ENCODE measurements at places on chromosomes 5 and 9.

- DNase-seq: no peak
These were observed 36.8 kb upstream of the NFIB start for GRCh38 chr9:14350754-14351153.

GRCh38 chr9:110186254-110186653 lies 21.7 kb downstream of the C9orf152 start:
- no peak for DNase-seq

DNA sequence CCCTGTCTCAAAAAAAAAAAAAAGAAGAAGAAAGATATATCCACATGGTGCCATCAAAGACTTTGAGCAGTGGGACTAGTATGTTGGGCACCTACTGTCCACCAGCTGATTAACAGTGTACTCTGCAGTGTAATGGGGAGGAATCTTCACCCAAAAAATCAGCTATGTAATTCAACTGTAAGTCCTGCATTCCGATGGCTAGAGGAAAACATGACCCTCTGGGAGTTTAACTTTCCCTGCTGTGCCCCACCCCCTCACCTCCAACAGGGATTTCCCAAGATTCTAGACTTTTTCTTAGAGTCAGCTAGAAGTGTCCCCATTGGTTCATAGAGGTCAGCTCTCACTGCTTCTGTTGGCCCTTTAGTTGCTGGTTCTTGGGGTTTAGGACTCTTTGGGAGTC lies 221.2 kb upstream of the CLINT1 start:
- no peak for DNase-seq

GRCh38 chr9:127812936-127813675 lies 10.4 kb downstream of the FPGS start:
- DNase-seq: no peak

- DNase-seq: no peak
These were observed 39.3 kb upstream of the OLFM1 start for GRCh38 chr9:135048046-135048757.

- no peak for DNase-seq
These were observed 3.1 kb upstream of the VAV2 start for GRCh38 chr9:133995012-133995896.

GRCh38 chr5:45686620-45687019 lies 9.6 kb downstream of the HCN1 start:
- DNase-seq: no peak

DNA sequence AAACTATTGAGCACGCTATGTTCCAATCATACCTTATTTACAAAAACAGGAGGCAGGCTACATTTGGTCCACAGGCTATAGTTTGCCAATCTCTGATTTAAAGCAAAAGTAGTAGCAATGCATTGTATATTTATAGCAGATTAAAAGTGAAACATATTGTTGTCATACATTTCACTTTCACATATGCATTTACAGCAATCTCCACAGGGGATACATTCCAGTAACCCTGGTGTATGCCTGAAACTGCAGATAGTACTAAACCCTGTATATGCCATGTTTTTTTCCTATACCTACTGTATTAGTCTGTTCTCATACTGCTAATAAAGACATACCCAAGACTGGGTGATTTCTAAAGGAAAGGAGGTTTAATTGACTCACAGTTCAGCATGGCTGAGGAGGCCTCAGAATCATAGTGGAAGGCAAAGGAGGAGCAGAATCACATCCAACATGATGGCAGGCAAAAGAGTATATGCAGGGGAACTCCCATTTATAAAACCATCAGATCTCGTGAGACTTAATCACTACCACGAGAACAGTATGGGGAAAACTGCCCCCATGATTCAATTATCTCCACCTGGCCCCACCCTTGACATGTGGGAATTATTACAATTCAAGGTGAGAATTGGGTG lies 5.9 kb upstream of the CSF1R start:
- no peak for DNase-seq

GRCh38 chr5:147753765-147754164 lies 28.8 kb downstream of the JAKMIP2 start:
- DNase-seq: no peak

- no peak for DNase-seq
These were observed 78.0 kb upstream of the CACNA1B start for GRCh38 chr9:137799630-137799983.

- no peak for DNase-seq
These were observed 171.1 kb downstream of the TARS1 start for GRCh38 chr5:33611877-33612276.

- no peak for DNase-seq
These were observed 147.3 kb downstream of the ACTL7B start for GRCh38 chr9:108708448-108708847.

DNA sequence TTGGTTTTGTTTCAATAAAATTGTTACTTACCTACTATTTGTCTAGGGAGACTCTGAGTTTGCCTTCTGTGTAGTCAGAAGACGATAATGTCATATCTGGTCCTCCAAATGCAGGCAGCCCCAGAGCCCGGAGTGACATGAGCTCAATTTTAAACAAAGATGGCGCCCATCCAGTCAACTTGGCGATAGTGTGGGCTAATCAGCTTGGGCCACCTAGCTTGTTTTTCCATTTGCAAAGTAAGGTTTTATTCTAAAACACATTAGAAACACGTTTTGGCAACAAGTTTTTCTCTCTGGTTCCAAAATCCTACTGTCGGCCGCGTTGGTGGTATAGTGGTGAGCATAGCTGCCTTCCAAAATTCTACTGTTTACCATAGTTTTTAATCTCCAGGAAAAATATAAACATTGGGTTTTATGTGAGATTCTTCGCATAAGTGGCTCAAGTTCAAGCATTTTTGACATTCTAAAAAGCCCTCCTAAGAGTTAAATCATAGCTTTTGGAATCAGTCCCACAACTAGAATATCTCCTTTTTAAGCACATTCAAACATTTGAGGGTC lies 13.2 kb downstream of the TSC1 start:
- DNase-seq: no peak

DNA sequence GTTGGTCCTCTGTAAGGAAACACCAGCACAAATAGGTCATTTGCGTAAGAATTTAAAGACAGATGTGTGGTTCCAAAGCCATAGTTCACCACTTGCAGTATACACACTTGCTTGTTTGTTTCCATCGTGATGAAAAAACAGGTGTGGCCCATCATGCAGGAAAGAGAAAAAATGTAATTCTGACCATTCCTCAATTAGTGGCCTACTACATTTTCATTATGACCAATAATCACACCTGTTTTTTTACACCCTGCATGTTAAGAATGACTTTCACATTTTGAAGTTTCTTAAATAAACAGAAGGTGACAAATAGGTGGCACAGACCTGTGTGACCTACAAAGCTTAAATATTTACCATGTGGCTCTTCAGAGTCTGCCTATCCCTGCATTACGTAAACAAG lies 2.2 kb upstream of the ICE1 start:
- DNase-seq: no peak

DNA sequence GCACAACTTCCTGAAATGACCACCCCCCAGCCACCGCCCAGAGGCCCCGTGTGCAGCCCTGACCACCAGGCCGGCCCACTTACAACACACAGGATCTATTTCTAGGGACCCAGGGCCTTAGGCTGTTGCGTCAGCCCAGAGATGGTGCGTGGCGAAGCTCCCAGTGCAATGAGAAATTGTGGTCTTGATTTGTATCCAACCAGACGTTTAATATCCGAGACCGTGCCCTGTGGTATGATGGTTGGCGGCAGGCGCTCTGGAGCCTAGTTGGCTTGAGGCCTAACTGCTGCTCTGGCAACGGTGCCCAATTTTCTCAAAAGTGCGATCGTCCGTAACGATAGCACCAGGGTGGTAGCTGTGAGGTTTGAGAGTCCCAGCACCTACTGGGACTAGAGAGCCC lies 32.6 kb upstream of the SLC6A19 start:
- DNase-seq: no peak

GRCh38 chr5:2905741-2906140 lies 154.3 kb upstream of the IRX2 start:
- DNase-seq: no peak

DNA sequence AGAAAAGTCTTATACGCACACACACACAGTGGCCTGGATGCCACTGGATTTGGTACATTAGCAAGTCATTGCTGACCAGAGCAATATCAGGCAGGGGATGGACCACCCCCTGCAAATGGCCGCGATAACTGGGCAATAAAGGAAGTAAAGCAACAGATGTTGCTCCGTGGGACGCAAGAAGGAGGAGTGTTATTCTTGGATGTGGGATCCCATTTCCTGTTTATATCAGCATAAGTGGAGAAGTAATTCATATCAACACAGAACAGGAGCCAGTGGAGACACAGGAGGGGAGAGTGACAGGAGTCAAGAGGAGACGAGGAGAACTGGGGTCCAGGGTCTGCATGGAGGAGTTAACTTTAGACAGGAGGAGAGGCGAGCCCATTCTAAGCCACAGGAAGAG lies 18.4 kb downstream of the RUFY1 start:
- no peak for DNase-seq

DNA sequence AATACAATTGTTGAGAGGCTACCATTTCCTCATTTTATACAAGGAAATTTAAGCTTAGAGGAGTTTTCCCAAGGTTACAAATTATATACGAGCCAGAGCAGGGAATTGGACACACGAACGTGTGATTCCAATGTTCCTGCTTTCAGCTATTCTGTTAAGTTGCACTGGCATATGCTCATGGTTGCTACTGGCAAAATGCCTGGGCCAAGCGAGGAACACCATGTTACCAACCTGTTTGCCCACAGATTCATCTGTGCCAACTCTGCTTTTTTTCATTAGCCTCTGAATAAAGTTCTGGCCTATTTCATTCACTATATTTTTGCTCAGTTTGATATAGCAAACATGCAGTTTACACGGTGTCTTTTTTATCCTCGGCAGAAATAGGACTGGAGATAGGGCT lies 5.1 kb upstream of the C5orf46 start:
- no peak for DNase-seq
